ENCODE measurements at places on chromosomes 4 and X.

DNA sequence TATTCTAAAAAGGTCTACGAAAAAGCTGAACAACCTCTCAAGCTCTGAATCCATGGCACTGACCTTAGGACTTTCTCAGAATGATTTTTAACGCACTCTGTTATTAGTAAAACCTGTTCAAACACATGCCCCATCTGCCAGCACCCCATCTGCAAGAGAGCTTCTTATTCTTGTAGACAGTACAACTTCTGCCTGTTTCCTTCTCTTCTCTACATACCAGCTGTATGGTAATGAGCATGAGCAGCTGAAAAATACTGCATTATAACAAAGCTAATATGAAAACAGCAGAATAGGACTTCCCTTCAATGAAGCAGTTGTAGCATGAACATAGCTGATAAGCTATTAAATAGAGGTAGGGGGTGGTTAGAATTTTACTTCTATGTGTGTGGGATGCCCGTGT is 167.9 kb downstream of the FBXW7 start:
- no peak for DNase-seq

DNA sequence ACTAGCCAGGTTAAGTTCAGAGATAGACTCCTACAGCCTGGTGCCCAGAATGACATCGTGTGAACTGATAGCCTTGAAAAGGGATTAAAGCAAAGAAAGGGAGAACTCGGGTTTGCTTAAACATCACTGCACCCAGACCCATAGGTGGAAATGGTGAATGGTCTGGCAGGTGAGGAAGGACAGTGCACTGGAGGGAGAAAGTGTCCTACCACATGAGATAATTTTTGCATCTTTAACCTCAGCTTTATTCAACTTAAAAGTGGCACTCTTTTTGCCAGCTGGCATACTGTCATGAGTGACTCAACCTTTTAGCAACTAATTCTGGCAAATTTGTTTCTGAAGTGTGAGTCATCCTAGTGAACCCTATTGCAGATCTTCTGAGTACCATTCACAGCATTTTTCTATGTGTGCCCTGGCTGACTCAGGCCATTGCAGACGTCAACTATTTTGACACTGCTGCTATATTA is 53.0 kb upstream of the DAPP1 start:
- no peak for DNase-seq

- no peak for DNase-seq
These were observed 286.1 kb upstream of the TENM3 start for GRCh38 chr4:181957088-181957487.

GRCh38 chr4:158826057-158826456 is 57.2 kb downstream of the FNIP2 start:
- DNase-seq = no peak

DNA sequence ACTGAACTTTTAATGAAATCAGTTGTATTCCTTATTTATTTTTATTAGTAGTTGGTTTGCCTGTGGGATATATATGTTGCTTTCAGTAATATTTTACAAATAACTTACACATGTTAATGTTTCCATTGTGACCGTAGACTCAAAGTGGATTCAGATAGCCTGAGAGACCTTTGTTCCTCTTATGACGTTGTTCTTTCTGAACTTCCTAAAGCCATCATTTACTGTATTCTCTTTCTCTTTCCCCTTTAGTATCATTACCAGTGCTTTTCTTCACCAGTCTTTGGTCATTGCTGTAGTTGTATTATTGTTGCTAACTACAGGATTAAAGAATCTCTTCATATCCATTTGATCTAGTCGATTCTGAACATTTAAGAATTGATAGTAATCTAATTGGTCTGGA is 4.3 kb downstream of the STIM2 start:
- DNase-seq = no peak

GRCh38 chr4:94334476-94334875 is 8.2 kb downstream of the HPGDS start:
- no peak for DNase-seq

DNA sequence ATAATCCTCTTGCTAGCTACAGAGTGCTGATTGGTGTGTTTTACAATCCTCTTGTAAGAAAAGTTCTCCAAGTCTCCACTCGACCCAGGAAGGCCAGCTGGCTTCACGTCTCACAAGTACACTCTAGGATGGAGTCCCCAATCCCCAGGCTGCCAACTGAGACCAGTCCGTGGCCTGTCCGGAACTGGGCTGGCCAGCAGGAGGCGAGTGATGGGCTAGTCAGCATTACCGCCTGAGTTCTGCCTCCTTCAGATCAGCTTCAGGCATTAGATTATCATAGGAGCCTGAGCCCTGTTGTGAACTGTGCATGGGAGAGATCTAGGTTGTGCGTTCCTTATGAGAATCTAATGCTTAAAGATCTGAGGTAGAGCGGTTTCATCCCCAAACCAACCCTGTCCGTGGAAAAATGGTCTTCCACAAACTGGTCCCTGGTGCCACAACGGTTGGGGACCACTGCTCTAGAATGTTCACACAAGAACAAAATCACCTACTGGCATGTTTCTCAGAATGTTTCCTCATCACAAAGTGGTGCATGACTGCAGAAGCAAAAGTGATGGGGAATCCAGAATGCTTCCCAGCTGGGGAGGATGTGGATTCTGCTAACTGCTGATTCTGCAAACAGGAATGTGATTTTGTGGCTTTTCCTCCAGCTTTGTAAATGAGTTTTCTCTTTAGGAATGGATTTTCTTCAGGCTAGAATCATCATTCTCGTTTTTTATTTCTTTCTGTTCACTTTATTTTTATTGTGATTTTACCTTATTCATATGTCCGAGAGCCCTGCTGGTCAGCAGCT is 40.9 kb downstream of the SEPTIN11 start:
- DNase-seq = no peak

GRCh38 chrX:144334577-144334976 is 450.7 kb downstream of the UBE2NL start:
- DNase-seq = no peak

- no peak for DNase-seq
These were observed 57.0 kb upstream of the RAP1GDS1 start for GRCh38 chr4:98204236-98204553.

DNA sequence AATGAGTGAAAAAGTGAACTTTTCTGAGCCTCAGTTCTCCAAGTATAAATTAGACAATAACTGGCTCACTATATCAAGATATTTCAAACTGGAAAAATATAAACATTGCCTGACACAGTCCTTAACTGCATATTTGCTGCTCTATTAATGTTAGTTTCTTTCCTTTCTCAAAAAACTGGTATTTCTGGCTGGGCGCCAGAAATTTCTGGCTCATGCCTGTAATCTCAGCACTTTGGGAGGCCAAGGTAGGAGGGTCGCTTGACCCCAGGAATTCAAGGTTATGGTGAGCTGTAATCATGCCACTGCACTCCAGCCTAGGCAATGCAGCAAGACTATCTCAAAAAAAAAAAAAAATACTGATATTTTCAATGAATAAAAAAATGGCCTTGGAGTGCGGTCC is 227.0 kb downstream of the MAGEB17 start:
- no peak for DNase-seq

GRCh38 chrX:148310426-148311165 is 189.8 kb upstream of the AFF2 start:
- DNase-seq = peak; percentile 2

DNA sequence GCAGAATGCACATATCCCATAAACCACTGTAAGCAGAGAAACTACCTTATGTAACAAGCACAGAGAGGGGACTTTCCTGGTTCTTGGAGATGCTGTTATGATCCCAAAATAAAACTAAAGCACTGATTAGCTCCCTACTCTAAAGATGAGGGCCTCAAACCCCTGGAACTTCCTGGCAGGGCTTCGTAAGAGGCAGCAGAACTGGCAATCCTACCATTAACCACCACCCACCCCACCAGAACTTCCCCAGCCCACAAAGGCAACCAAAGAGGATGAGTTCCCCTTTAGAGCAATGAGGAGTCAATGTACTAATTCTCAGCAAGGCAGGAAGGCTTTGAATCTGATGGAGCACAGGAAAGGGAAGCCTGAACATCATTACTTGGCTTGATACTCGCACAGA is 436.5 kb upstream of the FRG1 start:
- no peak for DNase-seq

DNA sequence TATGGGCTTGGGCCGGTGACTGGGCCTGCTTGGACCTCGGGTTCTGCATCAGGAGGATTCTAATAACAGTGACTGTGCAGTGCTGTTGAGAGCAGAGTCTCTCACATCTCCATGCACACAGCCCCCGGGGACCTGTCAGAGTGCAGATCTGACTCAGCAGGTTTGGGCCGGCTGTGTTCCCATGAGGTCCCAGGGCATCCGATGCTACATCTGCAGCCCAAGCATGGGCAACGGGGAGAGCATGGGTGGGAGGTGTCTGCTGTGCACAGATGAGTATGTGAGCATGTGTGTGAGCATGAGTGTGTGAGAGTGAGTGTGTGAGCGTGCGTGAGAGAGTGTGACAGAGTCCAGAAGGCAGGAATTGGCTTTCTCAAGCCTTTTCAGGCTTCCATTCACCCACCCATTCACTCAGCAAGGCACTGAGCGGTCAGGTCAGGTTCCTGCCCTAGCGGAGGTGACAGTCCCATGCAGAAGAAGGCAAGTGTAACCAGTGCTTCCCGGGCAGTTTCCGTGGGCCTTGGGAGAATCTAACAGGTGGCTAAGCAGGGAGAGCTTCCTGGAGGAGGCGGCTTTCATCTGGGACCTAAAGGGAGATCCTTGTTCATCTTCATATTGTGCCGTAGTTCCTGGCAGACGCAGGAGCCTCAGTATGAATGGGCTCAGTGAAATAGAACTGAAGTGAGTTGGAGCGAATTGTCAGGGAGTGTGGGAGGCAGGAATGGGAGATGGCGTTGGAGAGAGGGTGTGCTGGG is 62.6 kb downstream of the SORCS2 start:
- DNase-seq = no peak

- DNase-seq = no peak
These were observed 1122.3 kb upstream of the PCDH10 start for GRCh38 chr4:132026816-132027215.

DNA sequence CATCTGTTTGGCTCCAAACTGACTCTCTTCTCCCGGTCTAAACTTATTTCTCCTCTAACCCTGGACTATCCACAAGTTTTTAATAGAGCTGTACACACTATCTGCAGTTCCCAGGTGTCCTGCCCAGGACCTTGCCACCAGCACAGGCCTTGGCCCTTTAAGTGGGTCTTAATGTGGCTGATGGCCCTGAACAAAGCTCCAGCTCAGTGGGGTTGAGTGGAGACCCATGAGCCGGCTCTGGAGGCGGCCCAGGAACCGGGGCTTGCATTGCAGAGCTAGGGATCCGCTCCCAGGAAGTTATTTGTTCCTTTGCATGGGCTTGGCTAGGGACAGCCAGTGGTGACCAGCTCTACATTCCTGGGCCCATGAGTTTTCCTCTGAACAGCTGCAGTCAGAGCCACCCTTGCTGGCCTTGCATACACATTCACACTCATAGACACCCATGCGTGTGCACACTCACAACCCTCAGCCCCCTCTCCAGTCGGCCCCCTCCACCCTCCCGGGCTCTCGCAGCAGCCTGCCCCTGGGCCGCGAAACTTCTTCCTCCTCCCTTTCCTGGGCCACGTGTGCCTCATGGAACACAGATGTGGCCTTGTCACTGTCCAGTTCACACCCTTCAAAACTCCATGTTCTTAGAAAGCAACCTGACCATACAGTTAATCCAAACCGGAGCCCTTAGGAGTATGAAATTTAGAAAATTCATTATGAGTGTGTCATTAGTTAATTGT is 58.2 kb downstream of the GPR143 start:
- DNase-seq = no peak

- no peak for DNase-seq
These were observed 232.2 kb upstream of the GRID2 start for GRCh38 chr4:92071587-92071986.

GRCh38 chr4:181261279-181261678 is 981.9 kb upstream of the TENM3 start:
- no peak for DNase-seq

- DNase-seq = no peak
These were observed 209.3 kb downstream of the UGT8 start for GRCh38 chr4:114807759-114808404.

DNA sequence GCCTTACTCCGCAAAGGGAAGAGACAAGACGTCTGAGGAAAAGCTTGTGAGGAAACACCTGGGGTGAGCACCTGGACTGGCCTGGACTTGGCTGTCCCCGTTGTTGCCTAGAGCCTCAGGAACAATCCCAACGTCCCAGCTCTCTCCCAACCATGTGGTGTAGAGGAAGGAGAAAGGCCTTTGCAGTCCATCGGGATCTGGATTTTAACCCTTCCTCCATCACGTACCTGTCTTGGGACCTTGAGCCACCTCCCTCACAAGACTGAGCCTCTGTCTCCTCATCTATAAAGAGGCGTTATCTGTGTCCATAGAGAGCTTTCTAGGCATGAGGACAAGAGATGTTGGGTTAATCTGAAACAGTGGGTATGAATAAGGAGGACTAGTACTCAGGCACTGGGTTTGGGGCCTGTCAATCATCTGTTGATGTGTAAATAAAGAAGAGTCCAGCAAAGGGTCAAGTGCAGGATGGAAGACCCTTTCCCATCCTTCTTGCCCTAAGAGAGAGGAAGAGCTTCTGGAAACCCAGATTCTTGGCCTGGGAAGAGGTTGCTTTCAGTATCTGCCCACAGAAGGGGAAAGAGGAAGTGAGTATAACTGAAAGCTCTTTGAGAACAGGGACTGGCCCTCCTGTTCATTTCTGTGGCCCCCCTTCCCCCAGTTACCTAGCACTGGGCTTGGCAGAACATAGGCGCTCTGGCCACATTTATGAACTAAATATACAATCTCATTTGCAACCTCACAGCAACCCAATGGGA is 137.1 kb downstream of the PJA1 start:
- no peak for DNase-seq
